ENCODE measurements at places on chromosomes 5 and 9.

GRCh38 chr9:114033397-114034103, 44.5 kb downstream of the AMBP start:
- DNase-seq, result peak; percentile 6

DNA sequence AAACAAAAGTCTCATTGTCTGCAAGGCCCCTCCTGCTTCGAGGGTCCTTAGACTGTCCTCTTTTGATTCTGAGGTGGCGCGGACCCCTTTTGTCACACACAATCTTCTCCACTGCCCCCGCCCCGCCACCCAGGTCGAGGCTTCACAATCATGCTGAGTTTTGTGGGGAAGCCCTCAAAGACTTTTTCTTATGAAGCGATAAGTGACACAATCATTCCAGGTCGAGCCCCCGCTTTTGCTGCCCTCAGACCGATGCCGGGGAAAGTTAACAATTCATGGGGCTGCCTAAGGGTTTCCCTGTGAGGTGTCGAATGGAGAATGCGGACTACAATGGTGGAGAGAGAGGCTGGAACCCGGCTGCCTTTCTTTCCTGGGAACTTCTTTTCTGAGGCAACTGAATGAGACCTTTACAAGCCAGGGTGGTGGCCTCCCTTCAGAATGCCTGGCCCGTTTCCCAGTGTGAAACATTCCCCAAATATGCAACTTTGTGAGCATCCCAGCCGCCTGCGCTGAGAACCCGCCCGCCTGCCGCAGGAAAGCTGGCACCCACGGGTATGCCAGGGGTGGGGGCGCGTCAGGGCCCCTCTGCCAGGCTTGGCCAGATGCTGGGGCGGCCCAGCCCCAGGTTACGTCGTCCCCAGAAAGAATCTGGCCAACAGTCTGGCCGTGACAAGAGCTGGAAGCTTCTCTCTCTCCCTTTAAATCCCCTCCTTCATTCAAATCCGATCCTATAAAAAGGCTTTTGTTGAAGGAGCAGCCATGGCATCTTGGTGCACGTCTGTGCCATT, 71.9 kb downstream of the MAP1B start:
- no peak for DNase-seq

DNA sequence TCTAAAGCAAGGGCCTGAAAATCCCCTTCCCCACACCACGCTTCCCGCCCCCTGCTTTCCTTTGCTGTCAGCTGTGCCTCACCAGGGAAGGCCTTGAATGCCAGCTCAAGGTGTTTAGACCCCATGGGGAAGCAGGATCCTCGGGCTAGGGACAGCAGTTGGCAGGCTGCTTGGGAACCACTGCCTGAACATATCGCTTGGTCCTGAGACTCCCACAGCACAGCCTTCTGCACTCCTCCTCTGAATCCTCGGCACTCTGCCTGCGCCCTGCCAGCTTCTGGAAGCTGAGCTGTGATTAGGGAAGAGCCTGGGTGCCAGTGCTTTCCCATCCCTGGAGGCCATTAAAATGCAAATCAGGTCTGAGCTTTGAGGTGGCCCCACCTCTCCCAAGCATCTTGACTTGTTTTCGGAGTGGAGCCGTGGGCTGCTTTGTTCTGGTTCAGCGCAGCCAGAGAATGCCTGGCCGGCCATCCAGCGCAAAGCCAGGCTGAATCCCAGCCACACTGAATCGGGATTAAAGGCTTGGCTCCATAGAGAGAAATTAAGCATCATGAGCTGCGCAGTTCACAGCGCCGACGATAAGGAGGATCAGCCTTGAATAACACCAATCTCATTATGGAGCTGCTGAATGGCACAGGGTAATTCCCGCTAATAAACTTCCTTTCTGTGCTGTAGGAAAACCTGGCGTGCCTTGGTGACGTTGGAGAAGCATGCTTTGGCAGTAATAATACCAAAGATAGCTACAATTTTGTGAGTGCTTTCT, 40.0 kb downstream of the AMBP start:
- DNase-seq, result no peak

DNA sequence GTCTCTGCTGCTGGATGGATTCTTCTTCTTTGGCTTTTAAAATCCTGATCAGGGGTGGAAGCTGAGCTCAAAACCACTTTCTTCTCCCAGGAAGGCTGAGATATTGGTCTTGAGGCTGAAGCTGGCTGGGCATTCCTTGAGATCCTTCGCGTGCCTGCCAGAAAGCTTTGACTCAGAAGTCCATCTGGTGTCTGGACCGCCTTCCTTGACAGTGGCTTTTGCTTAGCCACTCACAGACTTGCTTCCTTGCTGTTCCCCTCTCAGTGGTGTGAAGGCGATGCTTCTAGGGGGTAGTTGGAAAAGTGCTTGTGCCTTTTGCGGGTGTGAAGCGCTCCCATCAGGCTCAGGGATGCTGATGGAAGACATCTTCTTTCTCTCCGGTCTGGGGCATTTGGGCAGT, 45.9 kb downstream of the RGS3 start:
- DNase-seq, result no peak

DNA sequence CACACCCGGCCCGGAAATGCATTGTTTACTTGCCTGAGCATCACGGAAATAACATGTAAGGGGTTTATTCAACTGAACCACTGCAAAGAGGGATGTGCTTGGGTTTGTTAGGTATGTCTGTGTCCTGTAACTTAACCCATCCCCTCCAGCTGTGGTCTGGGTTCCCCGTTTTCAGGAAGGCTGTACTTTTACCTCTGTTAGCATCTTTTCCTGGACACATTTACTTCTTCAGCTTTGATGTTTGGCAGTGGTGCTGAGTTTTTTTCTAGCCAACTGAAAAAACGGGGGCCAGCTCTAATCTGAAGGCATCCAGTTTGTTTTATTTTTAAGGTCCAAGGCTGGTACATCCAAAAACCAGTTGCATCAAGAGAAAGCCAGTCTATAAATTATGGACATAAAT, 561.8 kb downstream of the BNC2 start:
- DNase-seq, result no peak

GRCh38 chr9:13805546-13805945, 508.4 kb downstream of the NFIB start:
- DNase-seq, result peak; percentile 45
